CD4-positive, alpha-beta T cell treated with Interleukin-4 for 4 hours (primary cell): ENCODE measurements at places on chromosomes 13 and 19.

GRCh38 chr19:48476176-48476575 is 7.0 kb downstream of the CYTH2 start:
- DNase-seq: no peak

GRCh38 chr19:4897146-4897545 is 5.5 kb downstream of the ARRDC5 start:
- no peak for DNase-seq

- no peak for DNase-seq
These were observed 2.9 kb upstream of the GPR18 start for GRCh38 chr13:99261059-99261458.

DNA sequence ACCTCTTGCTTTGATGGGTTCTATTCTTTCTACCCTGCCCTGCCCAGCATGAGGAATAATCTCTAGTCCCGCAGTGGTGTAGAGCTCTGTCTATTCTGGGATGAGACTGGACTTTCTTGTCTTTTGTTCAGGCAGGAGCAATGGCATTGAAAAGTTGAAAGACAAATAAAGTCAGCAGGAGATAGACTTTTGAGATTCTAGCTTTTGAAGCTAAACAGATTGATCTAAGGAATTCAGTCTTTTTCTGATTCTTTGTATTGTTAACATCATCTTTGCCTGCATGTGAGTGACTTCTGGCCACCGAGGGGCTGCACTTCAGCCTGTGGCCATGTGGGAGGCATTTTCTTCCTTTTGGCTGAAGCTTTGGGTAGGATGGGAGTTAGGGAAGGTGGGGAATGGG is 132.4 kb downstream of the MRPL57 start:
- no peak for DNase-seq

DNA sequence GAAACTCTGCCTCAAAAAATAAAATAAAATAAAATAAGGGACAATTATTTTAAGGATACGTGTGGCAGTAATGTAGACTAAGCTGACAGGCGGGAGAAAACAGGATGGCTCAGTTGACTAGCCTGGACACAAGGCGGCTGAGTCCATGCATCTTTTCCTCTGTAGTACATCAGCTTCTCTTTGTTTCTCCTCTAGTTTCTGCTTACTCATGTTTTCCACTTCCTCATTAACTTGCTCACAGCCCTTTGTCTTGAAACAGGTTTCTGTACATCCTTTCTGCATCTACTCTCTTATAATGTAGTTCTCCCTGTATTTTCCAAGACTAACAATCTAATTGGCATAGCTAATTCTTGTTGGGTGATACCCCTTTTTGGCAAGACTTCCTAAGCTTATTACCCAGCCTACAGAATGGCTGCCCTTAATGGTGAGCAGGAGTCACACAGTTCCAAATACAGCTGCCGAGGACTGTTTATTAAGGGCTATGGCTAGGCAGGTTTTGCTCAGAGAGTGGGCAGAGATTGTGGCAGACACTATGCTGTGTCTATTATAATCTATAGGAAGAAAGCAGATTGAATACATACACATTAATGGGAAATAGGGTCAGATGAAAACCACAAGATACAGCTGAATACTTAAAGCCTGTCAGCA is 58.7 kb upstream of the KLF5 start:
- no peak for DNase-seq
